ENCODE measurements at places on chromosomes 5 and 9. TPM values are rescaled to one million over a fixed set of nuclear protein-coding genes. Genes with fewer than 3 reads are reported as not detected.

The LRRC19 gene
- not detected for total RNA-seq

The SCAI gene
- total RNA-seq, result 3.9 TPM

The ZFP62 gene
- total RNA-seq, result 22.6 TPM

The MYMK gene
- not detected for total RNA-seq

The DROSHA gene
- total RNA-seq, result 42.5 TPM

The GKAP1 gene
- total RNA-seq, result 2.7 TPM

The IL7R gene
- 10.6 TPM for total RNA-seq

The CCL28 gene
- not detected for total RNA-seq

DNA sequence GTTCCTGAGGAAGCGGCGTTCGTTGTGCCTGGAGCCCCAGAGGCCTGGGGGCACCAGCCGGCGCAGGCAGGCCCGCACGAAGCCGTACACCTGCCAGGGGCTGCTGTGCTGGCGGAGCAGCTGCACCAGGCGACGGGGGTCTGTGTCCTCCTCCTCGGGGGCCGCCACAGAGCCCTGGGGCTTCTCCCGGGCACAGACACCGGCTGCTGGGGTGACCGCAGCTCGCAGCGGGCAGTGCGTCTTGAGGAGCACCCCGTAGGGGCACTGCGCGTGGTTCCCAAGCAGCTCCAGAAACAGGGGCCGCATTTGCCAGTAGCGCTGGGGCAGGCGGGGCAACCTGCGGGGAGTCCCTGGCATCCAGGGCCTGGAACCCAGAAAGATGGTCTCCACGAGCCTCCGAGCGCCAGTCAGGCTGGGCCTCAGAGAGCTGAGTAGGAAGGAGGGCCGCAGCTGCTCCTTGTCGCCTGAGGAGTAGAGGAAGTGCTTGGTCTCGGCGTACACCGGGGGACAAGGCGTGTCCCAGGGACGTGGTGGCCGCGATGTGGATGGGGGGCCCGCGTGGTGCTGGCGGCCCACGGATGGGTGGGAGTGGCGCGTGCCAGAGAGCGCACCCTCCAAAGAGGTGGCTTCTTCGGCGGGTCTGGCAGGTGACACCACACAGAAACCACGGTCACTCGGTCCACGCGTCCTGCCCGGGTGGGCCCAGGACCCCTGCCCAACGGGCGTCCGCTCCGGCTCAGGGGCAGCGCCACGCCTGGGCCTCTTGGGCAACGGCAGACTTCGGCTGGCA lies 1.3 kb downstream of the TERT start:
- DNase-seq, result no peak

DNA sequence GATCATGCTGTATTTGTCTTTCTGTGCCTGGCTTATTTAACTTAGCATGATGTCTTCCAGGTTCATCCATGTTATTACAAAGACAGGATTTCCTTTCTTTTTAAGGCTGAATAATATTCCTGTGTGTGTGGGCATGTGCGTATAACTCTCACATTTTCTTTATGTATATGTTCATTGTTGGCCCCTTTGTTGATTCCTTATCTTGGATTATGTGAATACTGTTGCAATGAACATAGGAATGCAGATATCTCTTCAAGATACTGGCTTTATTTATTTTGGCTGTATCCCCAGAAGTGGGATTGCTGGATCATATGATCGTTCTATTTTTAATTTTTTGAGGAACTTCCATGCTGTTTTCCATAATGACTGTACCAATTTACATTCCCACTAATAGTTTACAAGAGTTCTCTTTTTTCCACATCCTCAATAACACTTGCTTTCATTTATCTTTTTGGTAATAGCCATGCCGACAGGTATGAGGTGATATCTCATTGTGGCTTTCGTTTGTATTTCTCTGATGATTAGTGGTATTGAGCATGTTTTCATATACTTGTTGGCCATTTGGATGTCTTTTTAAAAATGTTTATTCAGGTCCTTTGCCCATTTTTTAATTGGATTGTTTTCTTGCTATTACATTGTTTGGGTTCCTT lies 38.0 kb downstream of the CREBRF start:
- no peak for DNase-seq

GRCh38 chr5:96940586-96940985 lies 4.7 kb downstream of the LNPEP start:
- DNase-seq, result no peak

DNA sequence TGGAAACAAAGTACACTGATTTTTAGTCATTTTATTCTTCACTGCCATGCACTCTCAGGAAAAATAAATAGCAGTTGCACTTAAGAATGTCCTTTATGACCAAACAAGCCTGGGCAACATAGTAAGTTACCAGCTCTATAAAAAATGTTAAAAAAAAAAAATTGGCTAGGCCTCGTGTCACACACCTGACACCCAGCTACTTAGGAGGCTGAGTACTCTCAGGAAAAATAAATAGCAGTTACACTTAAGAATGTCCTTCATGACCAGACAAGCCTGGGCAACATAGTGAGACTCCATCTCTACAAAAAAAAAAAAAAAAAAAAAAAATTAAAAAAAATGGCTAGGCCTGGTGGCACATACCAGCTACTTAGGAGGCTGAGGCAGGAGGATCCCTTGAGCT lies 304.6 kb downstream of the SLCO4C1 start:
- DNase-seq, result no peak

- no peak for DNase-seq
Measured at GRCh38 chr9:27540502-27540901, 10.9 kb upstream of the MOB3B start.

DNA sequence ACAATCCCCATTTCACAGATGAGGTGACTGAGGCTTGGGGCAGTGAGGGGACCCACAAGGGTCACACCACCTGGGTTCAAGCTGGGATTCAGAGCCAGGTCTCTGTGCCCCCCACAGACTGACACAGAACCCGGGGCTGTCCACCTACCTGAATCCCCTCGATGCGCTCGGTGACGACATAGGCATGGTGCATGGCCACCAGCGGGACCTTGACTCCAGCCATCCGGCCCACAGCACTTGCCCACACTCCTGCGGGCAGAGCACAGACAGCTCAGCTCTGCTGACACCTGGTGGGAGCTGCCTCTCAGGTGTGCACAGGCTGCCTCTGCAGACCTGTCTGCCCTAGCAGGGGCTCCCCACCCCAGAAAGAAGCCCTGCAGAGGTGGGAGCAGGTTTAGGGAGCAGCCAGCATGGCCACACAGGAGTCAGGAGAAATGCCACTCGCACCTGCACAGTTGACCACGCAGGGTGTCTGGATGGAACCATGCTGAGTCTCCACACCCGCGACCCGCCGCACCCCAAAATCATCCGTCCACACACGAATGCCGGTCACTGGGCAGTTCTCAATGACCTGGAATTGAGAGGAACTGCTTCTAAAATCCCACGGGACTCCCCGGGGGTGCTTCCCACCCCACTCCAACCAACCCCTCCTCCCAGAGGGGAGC lies 8.4 kb downstream of the SARDH start:
- DNase-seq, result no peak

DNA sequence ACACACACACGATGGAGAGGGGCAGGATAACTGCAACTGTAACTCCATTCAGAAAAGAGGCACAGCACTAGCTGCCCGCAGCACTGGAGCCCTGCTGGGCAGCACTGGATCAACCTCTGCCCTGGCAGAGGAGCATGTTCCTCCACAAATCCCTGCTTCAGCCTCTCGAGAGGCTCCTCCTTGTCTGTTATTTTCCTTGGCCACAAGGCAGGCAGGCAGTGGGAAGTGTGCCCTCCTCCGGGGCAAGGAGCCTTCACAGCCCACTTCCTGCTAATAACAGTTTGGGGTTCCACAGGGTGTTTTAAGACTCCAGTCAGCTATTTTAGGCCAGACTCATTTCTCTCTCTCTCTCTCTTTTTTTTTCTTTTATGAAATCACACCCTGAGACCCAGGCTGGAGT lies 11.8 kb downstream of the FXN start:
- no peak for DNase-seq

DNA sequence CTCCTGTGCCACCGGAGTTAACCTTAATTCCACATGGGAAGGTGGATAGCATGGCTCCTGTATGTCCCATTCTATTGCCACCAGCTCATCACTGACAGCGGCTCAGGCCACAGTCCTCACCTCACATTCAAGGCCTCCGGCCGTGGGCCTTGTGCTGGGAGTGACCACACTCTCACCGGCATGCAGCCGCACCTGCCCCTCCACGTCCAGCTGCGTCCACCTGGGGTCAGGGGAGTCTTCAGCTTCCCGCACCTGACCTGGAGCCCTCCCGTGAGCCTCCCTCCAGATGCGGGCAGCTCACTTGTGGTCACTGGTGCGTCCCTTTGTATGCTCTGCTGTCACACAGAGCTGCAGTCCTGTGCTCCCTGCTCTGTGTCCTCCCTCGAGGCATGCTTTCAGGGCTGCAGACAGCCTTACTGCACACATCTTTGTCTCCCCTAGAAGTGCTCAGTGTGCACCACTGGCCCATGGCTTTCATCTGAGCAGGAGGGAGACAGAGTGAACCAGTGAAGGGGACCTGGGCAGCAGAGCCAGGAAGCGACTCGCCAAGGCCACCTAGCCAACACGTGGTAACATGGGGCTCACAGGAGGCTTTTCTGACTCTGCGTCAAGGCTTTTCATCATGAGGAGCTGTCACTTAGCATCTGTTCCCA lies 210.1 kb downstream of the ERCC6L2 start:
- no peak for DNase-seq

DNA sequence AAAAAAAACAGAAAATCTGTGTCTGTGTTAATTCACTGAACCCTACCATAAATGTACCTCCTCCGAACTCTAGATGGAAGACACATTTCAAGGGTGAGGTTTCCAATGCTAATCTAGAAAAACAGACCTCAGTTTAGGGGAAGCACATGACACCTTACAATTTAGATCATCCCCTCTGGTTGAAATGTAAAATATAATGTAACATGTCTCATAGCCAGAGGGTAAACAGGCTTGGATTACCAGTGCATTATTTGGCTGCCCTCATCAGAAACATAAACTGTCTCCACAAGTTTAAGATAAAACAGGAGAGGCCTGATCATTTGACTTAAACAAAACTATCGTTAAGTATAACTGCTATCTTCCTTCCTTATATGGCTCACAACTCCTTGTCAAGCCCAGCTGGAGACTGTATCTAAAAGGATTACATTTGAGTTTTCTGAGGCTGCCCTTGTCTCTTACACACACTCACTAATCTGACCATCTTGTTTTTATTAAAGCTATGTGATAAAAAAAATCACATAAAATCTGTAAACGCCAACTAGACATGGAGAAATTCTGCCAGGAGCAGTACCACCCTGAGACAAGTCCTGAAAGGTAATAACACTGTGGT lies 105.7 kb downstream of the LURAP1L start:
- peak; percentile 12 for DNase-seq

DNA sequence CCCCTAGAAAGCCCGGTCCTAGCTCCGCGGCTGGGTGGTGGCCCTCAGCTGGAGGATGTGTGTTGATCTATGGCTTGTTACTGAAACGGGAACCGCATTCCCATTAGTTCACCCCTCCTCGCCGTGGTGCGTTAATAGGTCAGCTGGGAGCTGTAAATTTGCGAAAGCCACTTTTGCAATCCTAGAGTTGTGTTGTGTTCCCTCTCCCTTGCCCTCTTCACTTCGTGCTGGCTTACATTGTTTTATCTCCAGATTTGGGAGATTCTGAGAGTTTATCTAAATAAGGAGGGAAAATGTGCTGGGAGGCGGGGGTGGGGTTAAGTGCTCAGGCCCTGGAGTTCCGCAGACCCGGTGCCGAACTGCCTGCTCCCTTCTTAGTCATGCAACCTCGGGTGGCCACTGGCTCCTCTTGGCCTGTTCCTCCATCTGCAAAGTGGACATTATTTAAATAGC lies 62.8 kb downstream of the HMCN2 start:
- no peak for DNase-seq

GRCh38 chr9:134914501-134914834 lies 3.2 kb downstream of the FCN1 start:
- DNase-seq, result no peak

DNA sequence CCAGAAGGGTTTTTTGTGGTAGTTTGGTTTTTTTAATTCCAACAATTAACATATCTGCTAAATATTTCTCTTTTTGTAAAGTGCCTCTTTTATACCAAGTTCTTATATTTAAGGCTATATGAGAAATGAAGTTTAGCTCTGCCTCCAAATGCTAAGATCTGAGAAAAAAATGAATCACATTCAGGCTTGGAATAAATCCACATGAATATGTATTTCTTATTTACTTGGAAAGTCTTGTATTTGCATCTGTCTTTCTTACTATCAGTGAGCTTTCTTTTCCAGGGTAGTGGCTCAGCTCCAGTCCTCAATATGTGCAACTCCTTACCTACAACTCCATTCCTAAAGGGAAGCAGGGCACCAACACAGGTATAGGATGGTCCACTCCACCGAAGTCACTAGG lies 127.9 kb downstream of the GLIS3 start:
- DNase-seq, result no peak

- DNase-seq, result peak; percentile 63
Measured at GRCh38 chr5:180467028-180467975, 26.9 kb upstream of the CNOT6 start.

DNA sequence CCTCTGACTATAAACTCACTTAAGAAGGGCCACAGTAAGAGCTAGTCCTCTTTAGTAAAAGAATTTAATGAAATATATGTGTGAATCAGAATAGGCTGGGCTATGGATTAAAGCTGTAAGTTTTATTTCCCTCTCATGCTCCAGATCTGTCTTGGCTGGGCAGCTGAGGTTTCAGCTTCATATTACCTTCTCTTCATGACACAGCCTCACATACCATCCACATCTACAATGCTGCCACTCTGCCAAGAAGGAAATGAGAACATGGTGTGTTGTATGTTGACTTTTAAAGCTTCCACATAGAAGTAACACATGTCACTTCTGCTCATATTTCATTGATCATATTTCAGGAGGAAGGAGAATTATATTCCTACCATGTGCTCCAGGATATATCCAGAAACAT lies 776.0 kb upstream of the ACO1 start:
- no peak for DNase-seq

DNA sequence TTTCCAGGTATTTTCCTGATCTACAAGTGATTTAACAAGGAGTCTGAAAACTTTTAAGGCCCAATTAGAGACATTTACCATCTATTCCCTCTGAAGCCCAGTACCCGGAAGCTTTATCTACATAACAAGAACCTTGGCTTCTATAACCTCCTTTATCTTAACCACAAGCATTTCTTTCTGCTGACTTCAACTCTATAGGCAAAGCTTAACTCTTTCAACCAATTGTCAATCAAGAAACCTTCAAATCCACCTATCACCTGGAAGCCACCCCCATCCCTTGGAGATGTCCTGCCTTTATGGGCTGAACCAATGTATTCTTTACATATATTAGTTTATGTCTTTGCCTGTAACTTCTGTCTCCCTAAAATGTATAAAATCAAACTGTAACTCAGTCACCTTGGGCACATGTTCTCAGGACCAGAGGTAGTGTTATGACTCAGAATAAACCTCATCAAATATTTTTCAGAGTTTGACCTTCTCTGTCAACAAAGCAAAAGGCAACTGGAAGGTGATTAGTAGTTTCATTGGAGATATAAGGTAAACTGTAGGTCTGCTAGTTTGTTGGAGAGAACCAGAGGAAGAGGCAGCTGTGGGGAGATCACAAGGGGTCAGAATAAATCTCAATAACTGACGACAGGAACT lies 13.0 kb upstream of the RIMOC1 start:
- DNase-seq, result no peak

GRCh38 chr5:37792975-37793631 lies 46.7 kb downstream of the GDNF start:
- DNase-seq, result no peak

- DNase-seq, result no peak
Measured at GRCh38 chr9:79300068-79300467, 271.7 kb upstream of the TLE4 start.

- peak; percentile 85 for DNase-seq
Measured at GRCh38 chr5:129382921-129383672, 77.0 kb upstream of the ADAMTS19 start.

Measured in H4 (cell line).